T-cell (primary cell): ENCODE measurements at places on chromosomes 4 and X.

DNA sequence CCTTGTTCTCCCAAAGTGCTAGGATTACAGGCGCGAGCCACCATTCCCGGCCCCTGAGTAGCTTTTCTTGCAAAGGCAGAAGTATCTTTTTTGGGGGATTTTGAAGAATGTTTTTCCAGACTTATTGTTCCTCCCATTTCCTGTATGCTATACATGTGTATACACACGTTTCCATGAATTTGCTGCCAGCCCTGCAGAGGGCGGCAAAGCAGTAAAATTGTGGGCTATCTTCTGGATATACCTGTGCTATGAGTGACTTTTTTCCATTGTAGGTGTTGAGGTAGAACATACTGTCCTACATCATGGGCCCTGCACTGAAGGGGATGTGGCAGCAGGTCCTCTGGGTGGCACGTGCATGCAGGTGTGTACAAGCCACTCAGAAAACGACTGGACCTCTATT lies 16.9 kb upstream of the MED28 start:
- no peak for DNase-seq

DNA sequence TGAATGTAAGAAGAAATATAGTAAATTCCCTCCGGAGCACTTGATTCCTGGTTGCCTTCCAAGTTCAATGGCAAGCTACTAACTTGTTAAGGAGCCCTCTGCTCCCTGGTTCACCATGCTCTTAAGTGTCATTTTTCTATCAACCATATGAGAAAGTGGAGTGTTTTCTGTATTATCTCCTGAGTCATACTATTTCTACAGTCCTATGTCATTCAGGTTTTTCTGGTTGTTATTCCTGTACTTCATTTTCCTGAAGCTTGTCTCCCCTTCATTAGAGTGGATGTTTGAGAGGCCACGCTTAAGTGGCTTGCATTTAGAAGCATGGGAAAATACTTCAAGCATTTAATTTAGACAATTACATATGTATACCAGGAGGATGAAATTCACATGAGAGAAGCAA lies 14.7 kb upstream of the EPGN start:
- DNase-seq = no peak

- no peak for DNase-seq
Observed at GRCh38 chrX:48958635-48959094, 1.3 kb upstream of the OTUD5 start.

- no peak for DNase-seq
Observed at GRCh38 chr4:59966758-59967157, 1233.4 kb upstream of the ADGRL3 start.

DNA sequence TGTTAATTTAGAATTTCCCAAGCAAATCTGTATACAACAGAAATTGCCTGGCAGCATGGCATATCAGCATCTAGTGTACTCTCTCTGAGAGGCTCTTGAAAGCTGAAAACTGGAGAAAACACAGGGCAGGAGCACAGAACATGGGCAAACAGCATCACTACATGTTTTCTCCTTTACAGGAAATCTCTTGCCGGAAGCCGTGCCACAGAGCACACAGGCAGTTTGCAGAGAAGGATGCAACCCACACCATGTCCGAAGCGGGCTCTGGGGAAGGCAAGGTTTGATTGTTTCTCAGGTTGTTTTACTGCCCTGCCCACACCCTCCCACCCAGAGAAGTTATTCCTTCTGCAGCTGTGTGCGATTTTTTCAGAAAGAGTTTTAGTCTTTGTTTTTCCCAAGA lies 41.1 kb upstream of the FAM9C start:
- no peak for DNase-seq

DNA sequence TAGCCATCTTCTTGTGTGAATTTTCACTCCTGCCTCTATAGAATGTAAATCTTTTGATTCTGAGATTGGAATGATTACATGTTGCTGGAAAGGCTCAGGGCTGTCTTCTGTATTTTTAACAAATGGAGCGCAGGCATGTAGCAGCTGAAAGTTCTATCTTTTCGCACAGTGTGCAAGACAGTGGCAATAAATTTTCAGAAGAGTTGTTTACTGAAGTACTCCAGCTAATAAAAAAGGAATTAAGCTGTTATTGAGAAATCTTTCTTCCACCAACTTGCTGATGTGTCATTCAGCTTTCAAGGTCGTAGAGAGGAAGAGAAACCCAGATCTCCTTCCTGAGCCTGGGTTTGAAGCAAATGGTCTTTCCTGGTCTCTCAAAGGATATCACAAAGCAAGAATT lies 122.0 kb upstream of the PUDP start:
- no peak for DNase-seq

GRCh38 chr4:159014859-159015258 lies 88.0 kb upstream of the RAPGEF2 start:
- no peak for DNase-seq

DNA sequence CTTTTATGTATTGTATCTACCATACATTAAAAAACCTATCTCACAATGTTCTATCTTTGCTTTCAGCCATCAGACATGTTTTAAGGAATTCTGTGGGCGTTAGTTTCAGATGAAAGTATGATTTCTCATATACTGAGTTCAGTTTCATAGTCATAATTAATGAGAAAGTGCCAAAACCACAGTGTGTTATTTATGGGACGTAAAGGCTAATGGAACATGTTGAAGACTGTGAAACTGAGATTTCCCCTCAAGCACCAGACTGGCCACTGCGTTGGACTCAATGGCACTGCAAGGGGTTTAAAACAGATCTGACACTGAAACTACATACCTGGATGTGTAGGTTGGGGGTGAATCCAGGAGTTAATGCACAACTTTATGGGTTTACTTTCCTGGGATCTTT lies 32.0 kb downstream of the F8 start:
- DNase-seq = no peak

- DNase-seq = no peak
Observed at GRCh38 chr4:52290466-52290865, 239.4 kb downstream of the SPATA18 start.

DNA sequence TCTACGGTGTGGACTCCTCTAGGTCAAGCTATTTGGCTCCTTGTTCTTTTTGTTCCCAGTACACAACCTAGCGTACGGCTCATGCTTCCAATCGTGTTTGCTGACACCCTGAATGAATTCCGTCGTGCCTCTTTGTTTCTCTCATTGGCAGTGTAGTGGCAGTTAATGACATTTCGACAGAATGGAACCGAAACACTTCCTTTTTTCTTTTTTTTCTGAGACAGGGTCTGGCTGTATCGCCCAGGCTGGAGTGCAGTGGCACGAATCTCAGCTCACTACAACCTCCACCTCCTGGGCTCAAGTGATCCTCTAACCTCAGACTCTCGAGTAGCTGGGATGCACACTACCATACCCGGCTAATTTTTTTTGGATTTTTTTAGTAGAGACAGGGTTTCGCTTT lies 113.3 kb upstream of the ATP6AP2 start:
- no peak for DNase-seq

DNA sequence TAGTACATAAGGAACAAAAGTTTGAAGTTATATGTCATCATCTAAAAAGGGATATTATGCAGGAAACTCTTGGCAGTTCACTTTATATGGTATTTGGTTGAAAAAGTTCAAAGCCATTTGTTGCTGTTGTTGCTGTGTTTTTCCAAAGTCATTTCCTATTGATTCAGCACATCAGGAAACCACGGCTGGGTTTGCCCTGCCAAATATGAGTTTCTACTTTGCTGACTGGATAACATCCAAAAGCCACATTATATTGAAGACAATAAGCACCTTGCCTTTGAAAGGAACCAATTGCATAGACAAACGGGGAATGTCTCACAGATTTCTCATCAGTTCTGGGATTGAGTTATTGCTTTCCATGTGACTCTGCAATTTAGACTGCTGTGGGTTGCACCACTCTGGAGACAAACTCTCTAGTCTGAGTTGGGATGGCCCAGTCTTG lies 206.1 kb downstream of the SLC39A8 start:
- no peak for DNase-seq

DNA sequence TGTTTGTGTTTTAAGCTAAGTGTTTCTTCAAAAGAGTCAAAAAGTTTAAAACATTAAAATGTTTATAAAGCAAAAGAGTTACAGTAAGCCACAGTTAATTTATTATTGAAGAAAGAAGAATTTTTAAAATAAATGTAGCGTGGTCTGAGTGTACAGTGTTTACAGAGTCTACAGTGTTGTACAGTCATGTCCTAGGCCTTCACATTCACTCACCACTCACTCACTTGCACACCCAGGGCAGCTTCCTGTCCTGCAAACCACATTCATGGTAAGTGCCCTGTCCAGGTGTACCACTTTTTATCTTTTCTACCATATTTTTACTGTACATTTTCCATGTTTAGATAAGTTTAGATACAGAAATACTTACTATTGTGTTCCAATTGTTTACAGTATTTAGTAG lies 239.7 kb upstream of the AGA start:
- no peak for DNase-seq

- DNase-seq = no peak
Observed at GRCh38 chrX:128929271-128930057, 593.8 kb downstream of the SMARCA1 start.

DNA sequence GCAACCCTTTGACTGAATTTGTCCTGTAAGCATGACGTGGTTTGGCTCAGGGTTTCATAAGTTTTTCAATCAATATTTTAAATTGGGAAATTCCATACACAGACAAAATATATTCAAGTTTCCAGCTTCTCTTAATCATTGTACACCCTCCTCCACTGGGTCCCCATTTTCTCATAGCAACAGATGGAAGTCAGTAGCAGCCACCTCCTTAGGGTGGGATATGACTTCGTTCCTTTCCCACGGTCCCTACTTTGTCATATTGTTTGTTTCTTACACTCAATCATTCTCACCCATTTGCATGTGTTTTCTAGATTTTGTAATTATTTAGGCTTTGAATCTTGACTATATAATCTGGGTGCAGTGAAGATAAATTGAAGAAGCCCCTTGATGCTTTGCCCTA lies 664.5 kb upstream of the IGFBP7 start:
- no peak for DNase-seq

- DNase-seq = no peak
Observed at GRCh38 chrX:124212622-124213021, 119.8 kb upstream of the TEX13D start.

DNA sequence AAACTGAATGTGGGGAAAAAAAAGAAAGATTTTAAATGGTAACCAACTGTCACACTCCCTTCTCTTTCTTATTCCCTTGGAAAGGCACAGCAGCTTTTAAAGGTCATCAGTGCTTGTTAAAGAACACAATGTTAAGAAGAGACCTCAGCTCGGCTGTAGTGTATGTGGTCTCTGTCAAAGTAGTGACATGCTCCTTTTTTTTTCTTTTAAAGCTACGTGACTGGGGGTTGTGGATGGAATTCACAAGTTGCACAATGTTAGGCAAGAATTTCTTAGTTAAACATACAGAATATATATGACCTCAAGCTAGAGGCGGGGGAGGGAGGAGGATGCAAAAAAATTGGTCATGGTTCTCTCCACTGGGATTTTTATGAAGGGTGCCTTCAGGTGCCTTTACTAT lies 45.6 kb downstream of the OCRL start:
- no peak for DNase-seq

- DNase-seq = no peak
Observed at GRCh38 chrX:23727206-23727605, 15.9 kb downstream of the ACOT9 start.

DNA sequence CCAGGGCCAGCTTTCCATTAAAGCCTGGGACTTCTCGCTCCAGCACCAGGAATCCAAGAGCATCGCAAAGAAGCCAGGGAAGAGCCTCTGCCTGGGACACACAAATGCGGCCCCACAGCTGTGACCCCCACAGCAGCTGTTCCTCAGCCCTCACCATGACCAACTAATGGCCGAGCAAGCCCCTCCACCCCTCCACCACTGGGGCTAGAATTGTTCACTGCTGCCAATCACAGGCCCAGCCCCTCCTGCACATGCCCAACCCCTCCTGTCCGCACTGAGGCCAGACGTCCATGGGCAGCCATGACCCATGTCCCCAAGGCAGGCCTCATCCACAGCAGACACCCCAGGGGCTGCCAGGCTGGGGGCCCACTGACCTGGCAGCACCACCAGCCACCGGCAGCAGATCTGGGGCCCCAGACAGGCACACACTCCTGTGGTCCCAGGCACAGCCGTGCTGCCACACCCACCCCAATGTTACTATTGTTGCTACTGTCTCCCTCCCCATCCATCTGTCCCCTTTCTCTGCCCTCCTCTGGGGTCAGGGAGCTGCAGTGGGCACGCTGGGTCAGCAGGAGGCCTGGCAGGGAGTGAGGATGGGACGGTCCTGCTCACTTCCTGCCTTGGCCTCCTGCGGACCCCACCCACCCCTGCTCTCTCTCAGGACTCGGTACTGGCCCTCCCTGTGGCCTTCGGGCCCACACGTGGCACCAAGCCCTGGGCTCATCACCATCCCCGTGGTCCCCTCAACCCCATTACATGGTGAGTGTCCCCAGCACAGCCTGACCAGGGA lies 56.0 kb downstream of the ZFYVE28 start:
- DNase-seq = no peak
